T-helper 1 cell (primary cell): ENCODE measurements at places on chromosomes 3 and 15.

GRCh38 chr3:177338697-177339219 is 141.5 kb upstream of the TBL1XR1 start:
- DNase-seq = no peak

DNA sequence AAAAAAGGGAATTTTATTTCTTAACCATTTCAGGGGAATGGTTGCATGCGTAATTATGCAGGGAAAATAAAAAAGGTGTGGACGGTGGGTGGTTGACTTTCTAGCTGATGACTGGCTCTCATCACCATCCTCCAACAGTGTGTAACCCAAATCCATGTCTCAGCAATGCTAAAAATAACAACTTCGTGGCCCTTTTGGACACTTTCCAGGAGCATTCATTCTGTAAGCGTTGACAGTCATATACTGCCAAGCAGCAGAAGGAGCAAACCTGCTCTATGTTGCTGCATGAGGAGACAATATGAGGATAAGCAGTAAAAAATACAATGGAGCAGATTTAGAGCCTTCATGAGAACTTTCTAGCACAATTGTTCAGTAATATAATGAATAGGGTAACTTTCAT is 189.1 kb downstream of the ANXA2 start:
- no peak for DNase-seq

- DNase-seq = no peak
Observed at GRCh38 chr3:80526153-80526552, 758.4 kb upstream of the ROBO1 start.

DNA sequence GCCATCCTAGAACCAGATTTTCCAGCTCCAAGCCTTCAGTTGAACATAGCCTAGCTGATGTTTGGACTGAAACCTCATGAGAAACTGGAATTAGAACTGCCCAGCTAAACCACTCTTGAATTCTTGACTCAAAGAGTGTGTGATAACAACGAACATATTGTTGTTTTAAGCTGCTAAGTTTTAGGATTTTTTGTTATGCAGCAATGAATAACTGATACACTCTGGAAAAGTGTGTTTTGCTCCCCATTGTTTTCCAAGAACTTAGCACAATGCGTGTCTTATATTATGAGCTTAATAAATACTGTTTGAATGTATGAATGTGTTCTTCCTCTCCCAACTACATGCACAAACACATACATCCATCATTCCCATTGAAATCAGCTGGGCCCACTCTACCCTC is 379.6 kb downstream of the EDEM1 start:
- no peak for DNase-seq

GRCh38 chr15:48774484-48774883 is 36.4 kb downstream of the CEP152 start:
- no peak for DNase-seq

GRCh38 chr3:28982906-28983305 is 298.0 kb upstream of the RBMS3 start:
- peak; percentile 10 for DNase-seq

DNA sequence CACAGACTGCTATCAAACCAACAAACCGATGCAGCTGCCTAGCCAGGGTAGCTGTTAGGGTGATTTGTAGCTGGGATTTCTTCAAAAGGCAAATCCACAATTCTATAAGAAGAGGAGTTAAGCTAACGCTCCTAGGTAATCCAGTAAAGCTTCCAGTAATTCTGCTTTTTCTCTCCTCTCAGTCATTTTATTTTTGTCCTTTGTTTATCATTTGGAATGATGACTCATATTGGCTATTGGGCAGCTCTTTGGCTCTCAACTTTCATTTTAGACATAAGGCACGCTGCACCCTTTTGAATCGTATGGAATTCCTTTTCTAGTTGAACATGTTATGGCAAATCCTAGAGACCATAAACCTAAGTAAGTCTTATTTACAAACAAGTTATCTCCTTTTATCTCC is 53.2 kb upstream of the PPARG start:
- DNase-seq = no peak

GRCh38 chr3:50602595-50603191 is 8.9 kb downstream of the CISH start:
- DNase-seq = no peak

DNA sequence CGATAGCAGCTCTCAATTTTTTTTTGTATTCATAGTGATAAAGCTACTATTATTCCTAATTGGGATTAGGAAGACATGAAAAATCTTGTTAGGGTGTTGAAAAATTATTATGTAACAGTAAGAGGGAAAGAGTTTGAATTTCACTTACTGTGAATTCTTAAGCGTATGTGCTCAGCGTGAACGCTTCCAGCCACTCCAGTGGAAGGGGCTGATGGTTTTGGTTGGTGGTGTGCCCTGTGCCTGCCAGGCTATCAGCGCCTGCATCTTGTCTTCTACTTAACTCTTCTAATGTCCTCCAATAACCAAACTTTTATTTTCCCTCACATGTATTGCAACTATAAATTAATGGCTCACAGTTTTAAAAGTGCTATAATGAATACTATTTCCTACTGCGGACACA is 22.5 kb downstream of the CDIN1 start:
- no peak for DNase-seq

DNA sequence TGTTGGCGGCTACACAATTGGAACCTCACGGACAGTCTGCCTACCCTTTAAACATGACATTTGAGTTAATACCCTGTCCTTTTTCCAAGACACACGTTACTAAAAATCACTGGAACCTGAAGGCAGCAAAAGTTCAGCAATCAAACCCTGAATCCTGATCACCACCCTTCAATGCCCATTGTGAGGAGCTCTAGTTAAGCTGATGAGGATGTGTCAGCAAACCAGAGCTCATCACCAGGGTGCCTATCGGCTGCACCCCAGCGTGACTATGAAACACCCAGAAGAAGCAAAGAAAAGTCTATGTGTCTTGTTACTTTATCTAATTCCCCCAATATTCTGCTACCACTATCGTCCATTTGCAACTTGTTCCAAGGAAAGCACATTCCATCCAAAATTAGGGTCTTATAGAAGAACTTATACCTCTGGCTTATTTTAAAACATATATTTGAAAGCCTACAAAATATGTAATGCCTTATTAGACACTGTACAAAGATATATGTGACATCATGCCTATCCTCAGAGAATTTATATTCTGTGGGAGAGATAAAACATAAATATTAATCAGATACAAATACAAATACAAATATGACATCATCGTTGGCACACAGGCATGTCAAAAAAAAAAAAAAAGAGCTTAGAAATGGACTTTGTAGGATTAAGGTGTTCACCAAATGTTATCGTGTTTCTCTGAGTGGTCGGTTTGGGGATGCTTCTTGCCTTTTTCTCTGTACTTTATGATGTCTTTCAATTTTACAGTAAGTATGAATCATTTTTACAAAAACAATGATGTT is 219.7 kb upstream of the SETMAR start:
- DNase-seq = no peak

GRCh38 chr3:46356909-46357308 is 3.0 kb downstream of the CCR2 start:
- no peak for DNase-seq
